ENCODE measurements at places on chromosomes 1 and 21.

GRCh38 chr1:97271916-97272788, 550.6 kb downstream of the PTBP2 start:
- DNase-seq: no peak

- no peak for DNase-seq
Observed at GRCh38 chr21:40120940-40121575, 253.8 kb downstream of the PCP4 start.

DNA sequence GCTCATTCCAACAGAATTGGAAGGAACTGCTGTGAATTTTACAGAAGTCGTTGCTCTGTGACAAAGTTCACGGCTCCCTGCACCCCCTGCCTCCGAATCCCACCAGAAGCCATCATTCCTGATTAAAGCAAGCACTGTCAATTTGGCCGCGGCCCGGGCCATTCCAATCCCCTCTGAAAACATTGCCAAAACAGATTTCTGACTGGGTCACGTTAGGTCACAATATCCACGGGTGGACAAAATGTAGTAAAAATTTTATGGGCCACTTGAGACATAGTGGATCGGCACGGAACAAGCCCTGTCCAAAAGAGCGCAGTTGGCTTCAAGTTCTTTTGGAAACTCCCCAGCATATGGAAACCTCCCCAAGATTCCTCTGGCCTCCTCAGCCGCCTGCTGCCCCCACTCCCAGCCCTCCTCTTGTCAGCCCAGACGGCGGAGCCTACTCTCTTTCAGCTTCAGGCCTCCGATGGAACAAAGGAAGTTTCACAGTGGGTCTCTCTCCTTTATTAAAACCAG, 67.2 kb upstream of the IFNAR2 start:
- DNase-seq: no peak

- no peak for DNase-seq
Observed at GRCh38 chr1:36869054-36869453, 165.3 kb downstream of the GRIK3 start.

- DNase-seq: no peak
Observed at GRCh38 chr1:169892176-169892926, 1.3 kb downstream of the SCYL3 start.

GRCh38 chr1:203153989-203154821, 21.4 kb downstream of the MYBPH start:
- no peak for DNase-seq

All from activated CD4-positive, alpha-beta T cell treated with anti-CD3 and anti-CD28 coated beads for 48 hours (primary cell).